Endothelial cell (in vitro differentiated cells): ENCODE measurements at places on chromosomes 6 and 20.

DNA sequence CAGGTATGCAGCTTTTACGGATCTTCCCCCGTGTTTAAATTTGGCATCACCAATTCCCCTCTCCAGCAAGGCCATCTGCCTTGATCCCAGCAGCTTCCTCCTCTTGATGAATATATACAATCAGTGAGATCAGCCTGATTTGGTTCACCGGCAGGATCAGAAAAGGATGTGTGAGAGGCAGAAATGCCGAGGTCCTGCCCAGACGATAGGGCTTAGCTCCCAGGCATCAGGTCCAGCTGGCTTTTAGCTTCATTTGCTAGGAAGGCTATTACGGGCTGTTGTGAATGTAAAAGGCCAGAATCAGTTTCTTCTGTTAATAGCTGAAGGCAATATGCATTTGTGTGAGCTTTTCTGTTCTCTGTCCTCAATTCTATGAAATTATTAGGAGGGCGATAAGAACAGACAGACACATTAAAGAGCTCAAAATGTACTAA is 372.8 kb downstream of the BTBD9 start:
- H3K4me3 ChIP-seq: no peak overlapping the region
- H3K36me3 ChIP-seq: no peaks in the 10 kb centered on the region
- H3K27me3 ChIP-seq: peaks cover 4% of the 10 kb centered on the region

DNA sequence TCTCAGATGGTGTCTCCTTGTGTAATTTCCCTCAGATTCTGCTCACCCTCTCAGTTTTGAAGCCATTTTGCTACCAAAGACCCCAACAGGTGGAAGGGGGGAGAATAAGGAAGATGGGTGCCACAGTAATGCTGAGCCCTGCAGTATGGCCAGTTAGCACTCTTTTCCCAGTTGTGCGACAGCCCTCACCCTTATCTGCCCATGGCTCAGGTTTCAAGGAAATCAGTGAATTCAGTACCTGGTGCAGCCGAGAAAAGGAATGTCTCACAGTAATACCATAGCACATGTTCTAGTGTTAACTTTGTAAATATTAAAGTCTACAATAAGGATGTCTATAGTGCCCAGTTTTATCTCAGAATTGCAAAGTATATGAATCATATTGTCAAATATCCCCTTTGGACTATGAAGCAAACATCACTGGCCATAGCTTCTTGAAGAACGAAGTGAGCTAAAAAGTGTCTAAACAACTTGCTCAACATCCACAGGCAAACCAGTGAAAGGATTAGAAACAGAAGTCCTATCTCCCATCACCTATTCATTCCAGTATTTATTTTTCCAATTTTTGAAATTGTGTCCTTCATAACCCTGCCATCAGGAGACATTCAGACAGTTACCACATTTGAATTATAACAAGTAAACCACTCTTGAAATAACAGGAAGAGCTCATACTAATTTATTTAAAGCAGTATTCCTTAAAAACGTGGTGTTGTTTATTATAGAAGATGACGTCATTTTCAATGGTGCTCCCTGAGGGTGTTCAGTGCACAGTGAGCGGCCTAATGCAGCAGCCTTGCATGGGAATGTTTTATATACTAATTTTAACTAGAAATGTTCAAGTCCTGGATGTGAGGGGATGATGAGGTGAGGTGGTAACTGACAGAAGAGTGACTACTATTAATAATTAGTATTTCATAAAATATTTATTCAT is 366.2 kb downstream of the TFAP2A start:
- no peaks in the 10 kb centered on the region for H3K4me1 ChIP-seq
- DNase-seq: no peak

DNA sequence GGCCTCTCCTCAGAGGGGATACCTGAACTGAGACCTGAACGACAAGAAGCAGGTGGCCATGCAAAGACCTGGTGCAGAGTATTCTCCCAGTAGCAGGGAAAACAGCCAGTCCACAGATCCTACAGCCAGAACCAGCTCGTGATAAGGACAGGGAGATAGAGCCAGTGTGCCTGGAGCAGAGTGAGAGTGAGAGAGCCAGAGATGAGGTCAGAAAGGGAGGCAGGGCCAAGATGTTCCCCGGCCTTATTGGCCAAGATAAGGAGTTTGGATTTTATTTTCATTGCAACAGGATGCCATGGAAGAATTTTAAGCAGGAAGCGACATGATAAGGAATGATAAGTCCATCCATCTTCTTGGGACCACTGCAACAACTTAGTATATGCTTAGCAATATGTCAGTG is 111.8 kb downstream of the UBE3D start:
- H3K27ac ChIP-seq: no peak overlapping the region
- H3K4me3 ChIP-seq: no peak overlapping the region
- H3K36me3 ChIP-seq: peaks cover 3% of the 10 kb centered on the region

GRCh38 chr20:47781632-47782031 is 3.6 kb downstream of the SULF2 start:
- DNase-seq: no peak
- H3K4me3 ChIP-seq: no peak overlapping the region
- no peak overlapping the region for H3K27ac ChIP-seq
- H3K36me3 ChIP-seq: no peaks in the 10 kb centered on the region
- peaks cover 6% of the 10 kb centered on the region for H3K27me3 ChIP-seq
- H3K4me1 ChIP-seq: peaks cover 8% of the 10 kb centered on the region

GRCh38 chr6:158787395-158787794 is 31.8 kb downstream of the EZR start:
- peaks cover 38% of the 10 kb centered on the region for H3K4me1 ChIP-seq
- no peak for DNase-seq
- peaks cover 2% of the 10 kb centered on the region for H3K27me3 ChIP-seq
- H3K4me3 ChIP-seq: no peak overlapping the region

DNA sequence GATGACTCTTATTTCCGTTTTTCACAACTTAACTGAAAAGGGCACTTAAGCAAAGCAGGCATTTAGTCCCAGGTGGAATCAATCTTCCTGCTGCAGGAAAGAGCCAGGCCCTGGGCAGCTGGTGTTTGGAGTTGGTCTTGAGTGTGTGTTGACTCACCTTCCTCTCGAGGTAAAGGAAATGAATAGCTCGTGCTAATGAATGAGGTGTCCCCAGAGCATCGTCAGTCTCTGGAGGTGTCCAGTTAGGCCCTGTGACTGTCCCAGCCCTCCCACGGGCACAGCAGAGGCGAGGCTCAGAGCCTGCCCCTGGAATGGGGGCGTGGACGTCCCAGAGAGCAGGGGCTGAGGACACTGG is 277.7 kb downstream of the NRN1 start:
- no peak overlapping the region for H3K27ac ChIP-seq
- no peak for DNase-seq
- H3K36me3 ChIP-seq: no peaks in the 10 kb centered on the region
- peaks cover 3% of the 10 kb centered on the region for H3K27me3 ChIP-seq
- peaks cover 24% of the 10 kb centered on the region for H3K4me1 ChIP-seq
- no peak overlapping the region for H3K4me3 ChIP-seq

DNA sequence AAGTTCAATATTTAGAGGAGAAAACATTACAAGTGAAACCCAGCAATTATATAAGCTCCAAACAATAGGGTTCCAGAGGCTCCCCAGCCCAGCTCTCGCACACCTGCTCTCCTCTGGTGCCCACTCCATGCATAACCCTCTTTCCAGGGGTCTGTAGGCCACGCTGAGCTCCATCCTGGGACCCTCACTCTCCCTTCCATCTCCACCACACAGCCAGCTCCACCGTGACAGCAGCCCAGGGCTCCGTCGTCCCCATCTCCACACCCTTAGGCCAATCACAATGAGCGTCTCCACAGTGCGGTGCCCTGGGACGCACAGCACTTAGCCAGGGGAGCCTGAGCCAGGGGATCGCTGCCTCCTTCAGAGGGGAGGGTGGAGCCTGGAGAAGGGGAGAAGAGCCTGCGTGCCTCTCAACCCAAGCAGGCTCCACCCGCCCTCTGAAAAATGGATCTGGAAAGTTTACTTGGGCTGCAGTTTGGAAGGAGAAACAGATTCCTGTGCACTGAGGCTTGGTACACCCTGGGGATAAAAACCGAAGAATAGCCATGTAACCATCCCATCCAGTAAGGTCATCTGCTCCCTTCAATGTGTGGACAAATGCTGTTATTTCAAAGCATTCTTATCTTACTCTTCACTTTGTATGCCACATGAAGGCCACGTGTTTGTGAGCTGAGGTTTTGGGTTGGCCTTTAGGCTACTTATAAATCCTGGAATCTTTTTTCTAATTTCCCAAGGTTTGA is 72.4 kb upstream of the GGTLC1 start:
- no peaks in the 10 kb centered on the region for H3K36me3 ChIP-seq
- peaks cover 3% of the 10 kb centered on the region for H3K4me1 ChIP-seq
- no peak overlapping the region for H3K27ac ChIP-seq
- no peaks in the 10 kb centered on the region for H3K27me3 ChIP-seq

- peaks cover 5% of the 10 kb centered on the region for H3K27me3 ChIP-seq
- peaks cover 7% of the 10 kb centered on the region for H3K4me1 ChIP-seq
- H3K27ac ChIP-seq: peak overlapping the region; percentile 41
- peaks cover 32% of the 10 kb centered on the region for H3K36me3 ChIP-seq
- no peak for DNase-seq
Measured at GRCh38 chr6:3438190-3439167, 18.4 kb downstream of the SLC22A23 start.

- H3K4me3 ChIP-seq: no peak overlapping the region
- no peak for DNase-seq
- H3K4me1 ChIP-seq: peaks cover 23% of the 10 kb centered on the region
- no peak overlapping the region for H3K27ac ChIP-seq
Measured at GRCh38 chr6:84771756-84772356, 7.5 kb upstream of the TBX18 start.

DNA sequence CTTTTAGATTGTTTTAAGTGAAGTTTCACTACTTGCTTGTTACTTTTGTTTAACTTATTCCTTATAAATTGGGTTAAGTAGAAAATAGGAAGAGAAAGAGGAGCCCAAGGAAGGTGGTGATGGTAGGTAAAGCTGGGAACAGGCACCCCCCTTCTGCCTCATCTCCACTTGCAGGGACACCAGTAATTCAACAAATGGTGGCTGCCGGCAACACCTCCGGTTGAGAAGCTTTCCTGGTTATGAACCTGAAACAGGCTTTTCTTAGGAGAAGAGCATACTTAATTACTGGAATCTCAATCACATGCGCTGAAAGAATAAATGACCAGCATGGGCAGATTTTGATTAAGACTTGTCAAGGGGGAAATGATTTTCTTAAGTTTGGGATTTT is 158.9 kb upstream of the ZNF217 start:
- peak overlapping the region; percentile 43 for H3K27ac ChIP-seq
- peaks cover 32% of the 10 kb centered on the region for H3K4me1 ChIP-seq
- no peak for DNase-seq
- no peak overlapping the region for H3K4me3 ChIP-seq

- DNase-seq: no peak
- H3K27me3 ChIP-seq: peaks cover 2% of the 10 kb centered on the region
- H3K27ac ChIP-seq: no peak overlapping the region
- H3K36me3 ChIP-seq: peaks cover 12% of the 10 kb centered on the region
- H3K4me3 ChIP-seq: no peak overlapping the region
Measured at GRCh38 chr20:9388813-9389161, 125.6 kb upstream of the LAMP5 start.

- H3K27ac ChIP-seq: no peak overlapping the region
- no peak overlapping the region for H3K4me3 ChIP-seq
- peaks cover 4% of the 10 kb centered on the region for H3K36me3 ChIP-seq
- H3K4me1 ChIP-seq: peaks cover 6% of the 10 kb centered on the region
Measured at GRCh38 chr20:35085477-35086225, 7.0 kb downstream of the TRPC4AP start.

GRCh38 chr20:58871533-58872102 is 19.1 kb downstream of the GNAS start:
- H3K4me1 ChIP-seq: peaks cover 33% of the 10 kb centered on the region
- H3K27me3 ChIP-seq: peaks cover 3% of the 10 kb centered on the region
- H3K27ac ChIP-seq: no peak overlapping the region
- no peak overlapping the region for H3K4me3 ChIP-seq
- no peak for DNase-seq

DNA sequence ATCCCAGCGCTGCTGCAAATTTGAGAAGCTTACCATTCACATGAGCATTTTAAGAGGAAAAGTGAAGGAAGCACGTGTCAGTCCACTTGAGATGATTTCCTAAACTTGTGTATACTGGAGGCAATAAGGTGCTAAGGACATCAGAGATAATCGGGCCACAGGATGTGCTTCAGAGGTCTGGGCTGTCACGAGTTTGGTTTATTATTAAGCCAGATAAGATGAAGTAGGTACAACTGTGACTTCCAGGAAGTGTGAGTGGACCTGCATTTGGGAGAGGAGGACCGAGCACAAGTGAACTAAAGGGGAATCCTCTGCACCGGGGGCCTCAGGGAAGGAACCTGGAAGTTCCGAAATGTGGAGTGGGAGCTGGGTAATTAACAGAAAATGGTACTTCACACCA is 1.4 kb downstream of the SAMD5 start:
- H3K27me3 ChIP-seq: peaks cover 10% of the 10 kb centered on the region
- DNase-seq: no peak
- H3K4me1 ChIP-seq: peaks cover 20% of the 10 kb centered on the region
- peaks cover 8% of the 10 kb centered on the region for H3K36me3 ChIP-seq
- peak overlapping the region; percentile 89 for H3K4me3 ChIP-seq

- no peak overlapping the region for H3K4me3 ChIP-seq
- peaks cover 1% of the 10 kb centered on the region for H3K27me3 ChIP-seq
- H3K27ac ChIP-seq: no peak overlapping the region
- H3K36me3 ChIP-seq: no peaks in the 10 kb centered on the region
- H3K4me1 ChIP-seq: peaks cover 4% of the 10 kb centered on the region
Measured at GRCh38 chr6:141401168-141401567, 731.6 kb upstream of the GJE1 start.

GRCh38 chr6:1612974-1613306 is 3.2 kb downstream of the FOXC1 start:
- peaks cover 38% of the 10 kb centered on the region for H3K36me3 ChIP-seq
- peak overlapping the region; percentile 100 for H3K4me3 ChIP-seq
- DNase-seq: no peak
- H3K27ac ChIP-seq: peak overlapping the region; percentile 96

DNA sequence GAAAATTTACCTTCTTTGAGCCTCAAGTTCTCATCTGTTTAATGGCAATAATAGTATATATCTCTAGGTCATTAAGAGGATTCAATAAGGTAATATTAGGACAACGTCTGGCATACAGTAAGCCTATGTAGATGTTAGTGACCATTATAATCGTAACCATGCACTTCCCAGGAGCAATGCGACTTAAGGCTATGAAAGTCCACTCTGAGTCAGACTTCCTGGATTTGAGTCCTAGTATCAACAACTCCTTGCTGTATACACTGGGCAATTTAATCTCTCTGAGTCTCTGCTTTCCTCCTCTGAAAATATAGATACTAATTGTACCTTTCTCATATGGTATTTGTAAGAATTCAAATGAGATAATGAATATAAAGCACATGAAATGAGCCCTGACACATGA is 168.1 kb upstream of the HDDC2 start:
- DNase-seq: no peak
- no peak overlapping the region for H3K27ac ChIP-seq
- H3K4me1 ChIP-seq: peaks cover 5% of the 10 kb centered on the region
